ENCODE measurements at places on chromosomes 3 and 15.
A peak's percentile ranks its signal among the peaks of the same experiment; 100 is the strongest.

DNA sequence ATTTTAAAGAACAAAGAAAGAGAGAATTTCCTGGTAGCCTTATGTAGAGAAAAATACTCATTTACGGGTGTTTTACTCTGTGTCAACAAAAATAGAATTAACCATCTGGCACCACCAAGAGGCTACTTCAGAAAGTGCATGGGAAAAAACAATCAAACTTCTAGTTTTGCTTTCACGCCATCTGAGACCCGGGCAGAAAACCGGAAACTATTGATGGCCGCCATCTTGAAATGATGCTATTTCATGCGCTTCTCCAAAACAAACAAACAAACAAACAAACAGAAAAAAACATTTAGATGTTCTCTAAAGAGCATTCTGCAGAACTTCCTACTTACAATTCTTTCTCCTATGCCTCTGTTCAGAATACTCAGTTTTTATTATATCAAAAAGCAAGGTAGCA is 49.4 kb upstream of the SYNPR start:
- DNase-seq = peak; percentile 31

DNA sequence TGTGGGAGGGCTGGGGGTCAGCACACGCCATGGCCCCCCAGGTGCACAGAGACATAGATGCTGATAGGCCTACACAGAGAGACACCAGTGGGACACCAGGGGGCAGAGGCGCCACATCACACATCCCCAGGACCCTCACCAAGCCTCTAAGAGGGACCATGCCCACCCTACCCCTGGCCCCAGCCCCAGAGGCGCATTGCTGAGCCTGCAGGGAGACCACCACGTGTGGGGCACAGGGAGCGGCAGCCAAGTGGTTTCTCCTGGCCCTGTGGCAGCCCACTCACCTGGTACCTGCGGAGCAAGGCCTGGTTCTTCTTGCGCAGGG is 1.2 kb downstream of the CCDC9B start:
- no peak for DNase-seq

DNA sequence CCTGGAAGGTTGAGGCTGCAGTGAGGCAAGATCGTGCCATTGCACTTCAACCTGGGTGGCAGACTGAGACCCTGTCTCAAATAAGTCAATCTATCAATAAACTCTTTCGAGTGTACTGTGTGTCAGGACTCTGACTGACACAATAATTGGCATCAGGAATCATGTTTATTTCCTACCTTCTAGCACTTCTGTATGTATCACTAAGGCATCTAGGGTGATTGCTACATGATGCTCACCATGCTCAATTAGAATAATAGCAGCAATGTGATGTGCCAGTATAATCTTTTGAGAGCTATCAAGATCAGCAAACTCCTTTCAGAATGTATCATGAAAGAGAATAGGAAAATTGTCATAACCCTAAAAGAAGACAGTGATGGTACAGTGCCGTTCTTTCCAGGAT is 95.3 kb downstream of the FMN1 start:
- DNase-seq = no peak

GRCh38 chr15:74291101-74292071 is 55.3 kb downstream of the CCDC33 start:
- peak; percentile 73 for DNase-seq

GRCh38 chr3:22846566-22846965 is 356.6 kb upstream of the UBE2E2 start:
- DNase-seq = no peak

DNA sequence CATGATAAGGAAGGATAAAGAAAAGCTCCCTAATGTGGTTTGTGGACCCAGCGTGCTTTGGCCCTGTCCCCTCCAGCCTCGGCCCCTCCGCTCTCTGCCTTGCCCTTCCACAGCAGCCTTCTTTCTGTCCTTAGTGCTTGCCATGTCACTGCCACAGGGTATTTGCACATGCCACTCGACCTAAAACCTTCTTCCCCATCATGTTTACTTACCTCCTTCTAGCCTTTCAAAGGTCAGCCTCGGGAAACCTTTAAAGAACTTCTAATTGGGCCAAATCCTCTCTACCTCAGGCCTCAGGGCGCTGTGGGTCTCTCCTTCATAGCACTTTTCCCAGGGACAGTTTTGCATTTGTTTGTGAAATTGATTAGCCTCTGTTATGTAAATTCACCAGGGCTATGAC is 73.0 kb downstream of the SCN11A start:
- no peak for DNase-seq

- DNase-seq = no peak
Measured at GRCh38 chr15:63083541-63083940, 38.1 kb upstream of the LACTB start.

GRCh38 chr15:34802803-34803750 is 7.7 kb upstream of the ACTC1 start:
- DNase-seq = no peak

DNA sequence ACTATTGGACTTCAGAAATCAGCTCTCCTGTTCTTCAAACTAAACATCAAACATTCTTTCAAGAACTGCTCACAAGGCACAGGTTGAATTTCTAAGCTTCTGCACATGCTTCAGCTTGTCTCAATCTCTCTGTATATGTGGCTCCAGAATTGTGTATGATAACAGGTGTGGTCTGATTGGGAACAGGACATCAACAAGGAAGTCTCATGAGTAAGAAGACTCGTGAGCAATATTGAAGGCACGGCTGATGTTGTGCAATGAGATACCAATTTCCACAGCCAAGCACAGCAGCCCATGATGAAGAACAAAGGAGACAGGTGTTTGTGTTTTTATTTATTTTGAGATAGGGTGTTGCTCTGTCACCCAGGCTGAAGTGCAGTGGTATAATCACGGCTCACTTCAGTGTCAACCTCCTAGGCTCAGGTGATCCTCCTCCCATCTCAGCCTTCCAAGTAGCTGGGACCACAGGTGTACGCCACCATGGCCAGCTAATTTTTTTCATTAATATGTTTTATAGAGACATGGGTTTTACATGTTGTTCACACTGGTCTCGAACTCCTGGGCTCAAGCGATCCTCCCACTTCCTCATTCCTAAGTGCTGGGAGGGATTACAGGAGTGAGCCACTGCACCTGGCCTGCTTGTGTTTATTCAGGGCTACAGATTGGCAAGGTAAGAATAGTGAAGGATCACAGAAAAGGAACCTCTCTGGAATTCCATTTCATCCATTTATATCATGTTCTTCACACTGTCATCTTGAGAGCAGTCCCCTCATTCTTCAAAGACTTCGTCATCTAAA is 32.2 kb upstream of the ABHD17C start:
- DNase-seq = no peak

GRCh38 chr15:61749169-61749568 is 311.1 kb downstream of the VPS13C start:
- peak; percentile 10 for DNase-seq

GRCh38 chr3:96059301-96059700 is 755.1 kb upstream of the EPHA6 start:
- DNase-seq = no peak

- no peak for DNase-seq
Measured at GRCh38 chr3:14488286-14489041, 51.7 kb downstream of the GRIP2 start.

DNA sequence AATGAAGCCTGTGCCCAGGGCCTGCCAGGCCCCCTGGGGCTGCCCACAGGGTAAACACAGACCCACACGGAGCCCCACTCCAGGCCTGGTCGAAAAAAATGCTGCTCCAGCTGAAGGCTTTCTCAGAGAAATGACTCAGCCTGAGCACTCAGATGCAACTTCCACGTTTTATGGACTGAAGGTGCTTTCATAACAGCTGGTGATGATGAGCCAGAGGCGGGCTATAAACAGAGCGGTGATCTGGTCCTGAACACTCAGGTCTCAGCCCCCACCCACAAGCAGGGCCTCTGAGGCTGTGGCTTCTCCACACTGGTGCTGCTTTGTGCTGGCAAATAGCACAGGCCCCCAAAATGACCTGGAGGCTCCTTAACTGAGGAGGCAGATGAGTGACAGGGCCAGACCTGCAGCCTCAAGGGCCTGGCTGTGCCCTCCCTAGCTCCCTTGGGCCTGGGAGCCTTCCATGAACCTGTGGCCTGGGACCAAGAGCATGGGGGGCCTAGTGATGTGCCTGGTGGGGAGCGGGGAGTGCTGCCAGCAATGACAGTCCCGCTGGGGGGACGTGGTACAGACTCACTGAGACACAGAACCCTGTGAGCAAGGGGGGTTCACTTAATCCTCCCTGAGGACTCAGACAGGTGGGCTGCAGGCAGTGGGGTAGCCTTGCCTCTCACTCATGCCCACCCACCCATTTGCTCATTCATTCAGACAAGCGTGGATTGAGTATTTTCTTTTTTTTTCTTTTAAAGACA is 23.0 kb upstream of the FURIN start:
- peak; percentile 86 for DNase-seq

DNA sequence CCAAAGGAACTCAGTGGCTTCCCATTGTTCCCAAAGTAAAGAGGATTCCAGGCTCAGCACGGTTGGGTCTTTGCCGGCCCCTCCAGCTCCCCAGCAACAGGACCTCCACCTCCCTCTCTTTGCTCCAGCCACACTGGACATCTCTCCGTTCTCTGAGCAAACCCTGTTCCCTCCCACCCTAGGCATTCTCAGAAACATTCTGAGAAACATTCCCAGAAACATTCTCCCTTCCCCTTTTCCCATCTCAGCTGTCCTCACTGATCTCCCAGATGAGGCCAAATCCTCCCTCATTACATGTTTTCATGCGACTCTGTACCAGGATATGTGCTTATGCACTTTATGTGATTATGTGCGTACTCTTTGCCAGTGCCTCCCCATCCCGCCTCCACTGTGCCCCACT is 14.1 kb downstream of the CCDC33 start:
- DNase-seq = no peak

GRCh38 chr3:30555968-30556367 is 50.4 kb upstream of the TGFBR2 start:
- no peak for DNase-seq

- DNase-seq = no peak
Measured at GRCh38 chr3:106167728-106168127, 298.9 kb upstream of the CBLB start.
